Activated CD4-positive, alpha-beta T cell treated with anti-CD3 and anti-CD28 coated beads, Interleukin-2, amount 10 ng/mL, durations not matched to agents 24 days and 14 days (primary cell): ENCODE measurements at places on chromosomes 7 and 10. TPM values are rescaled to one million over a fixed set of nuclear protein-coding genes. Genes with fewer than 3 reads are reported as not detected.

Gene ATP5MK
- total RNA-seq = 477 and 504 TPM in 2 replicates

Gene AKR1C4
- total RNA-seq = not detected in 2 replicates

Gene GRID2IP
- total RNA-seq = 0.05 TPM in 1 of 2 replicates, not detected in the other

Gene RPP38
- total RNA-seq = 22.6 and 23.3 TPM in 2 replicates

Gene TMEM176B
- not detected in 2 replicates for total RNA-seq

Gene NODAL
- not detected in 2 replicates for total RNA-seq

Gene HYAL4
- total RNA-seq = not detected in 2 replicates

Gene OR6B1
- not detected in 2 replicates for total RNA-seq

Gene ANKRD1
- not detected in 2 replicates for total RNA-seq

Gene CPVL
- total RNA-seq = not detected in 2 replicates

Gene HOXA10
- not detected in 2 replicates for total RNA-seq

Gene NPC1L1
- not detected in 2 replicates for total RNA-seq

Gene CPN1
- not detected in 2 replicates for total RNA-seq

Gene SCIN
- not detected in 2 replicates for total RNA-seq
